Cortex of kidney (tissue), 1 donor: ENCODE measurements at places on chromosomes 1 and 21.

DNA sequence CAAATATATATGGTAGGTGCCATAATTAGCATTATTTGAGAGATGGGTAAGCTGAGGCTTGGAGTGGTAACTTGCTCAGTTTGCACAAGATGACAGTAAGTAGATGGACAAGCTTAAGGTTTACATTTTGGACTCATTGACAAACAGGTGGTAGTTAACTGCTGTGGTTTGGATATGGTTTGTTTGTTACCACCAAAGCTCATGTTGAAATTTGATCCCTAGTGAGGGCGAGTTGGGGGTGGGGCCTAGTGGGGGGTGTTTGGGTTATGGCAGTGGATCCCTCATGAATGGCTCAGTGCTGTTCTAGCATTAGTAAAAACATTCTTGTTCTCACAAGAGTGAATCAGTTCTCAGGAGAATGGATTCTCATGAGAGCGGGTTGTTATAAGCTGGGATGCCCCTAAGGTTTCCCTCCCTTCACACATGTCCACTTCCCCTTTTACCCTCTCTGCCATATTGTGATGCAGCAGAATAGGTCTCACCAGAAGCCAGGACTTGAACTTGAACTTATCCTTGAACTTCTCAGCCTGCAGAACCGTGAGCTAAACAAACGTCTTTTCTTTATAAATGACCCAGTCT is 6.6 kb upstream of the PRRX1 start:
- no peak for DNase-seq

GRCh38 chr21:28106370-28106890 is 886.2 kb downstream of the LTN1 start:
- no peak for DNase-seq

- DNase-seq = no peak
Observed at GRCh38 chr1:156559797-156560385, 12.5 kb downstream of the IQGAP3 start.

GRCh38 chr21:16583556-16583955 is 853.8 kb downstream of the USP25 start:
- DNase-seq = no peak

DNA sequence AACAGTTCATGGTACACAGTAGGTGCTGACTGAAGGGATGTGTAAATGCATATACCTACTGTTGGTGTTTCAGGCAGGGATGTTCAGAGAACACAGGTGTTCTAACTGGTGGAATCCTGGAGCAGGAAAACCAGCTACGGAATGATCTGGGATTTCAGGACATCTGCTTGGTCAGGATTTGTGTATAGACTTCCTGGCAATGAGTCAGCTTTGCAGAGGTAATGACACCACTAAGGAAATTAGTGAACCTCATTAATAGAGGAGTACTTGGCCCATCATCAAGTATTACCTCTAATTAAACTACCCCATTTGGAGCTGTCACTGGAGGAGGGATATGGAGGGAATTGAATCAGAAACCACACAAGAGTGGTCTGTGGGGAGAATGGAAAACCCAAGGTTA is 7.3 kb downstream of the MRPL37 start:
- DNase-seq = no peak

GRCh38 chr1:212302745-212303383 is 17.7 kb downstream of the PPP2R5A start:
- DNase-seq = no peak

- no peak for DNase-seq
Observed at GRCh38 chr1:227255086-227255732, 63.1 kb downstream of the CDC42BPA start.

- no peak for DNase-seq
Observed at GRCh38 chr1:109225711-109226445, 12.2 kb downstream of the SARS1 start.

DNA sequence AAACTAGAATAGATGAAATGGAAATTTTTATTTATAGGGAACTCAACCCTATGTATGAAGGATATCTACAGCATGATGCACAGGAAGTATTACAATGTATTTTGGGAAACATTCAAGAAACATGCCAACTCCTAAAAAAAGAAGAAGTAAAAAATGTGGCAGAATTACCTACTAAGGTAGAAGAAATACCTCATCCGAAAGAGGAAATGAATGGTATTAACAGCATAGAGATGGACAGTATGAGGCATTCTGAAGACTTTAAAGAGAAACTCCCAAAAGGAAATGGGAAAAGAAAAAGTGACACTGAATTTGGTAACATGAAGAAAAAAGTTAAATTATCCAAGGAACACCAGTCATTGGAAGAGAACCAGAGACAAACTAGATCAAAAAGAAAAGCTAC is 7.9 kb downstream of the USP1 start:
- no peak for DNase-seq

- DNase-seq = no peak
Observed at GRCh38 chr1:168897249-168897648, 168.2 kb upstream of the DPT start.

DNA sequence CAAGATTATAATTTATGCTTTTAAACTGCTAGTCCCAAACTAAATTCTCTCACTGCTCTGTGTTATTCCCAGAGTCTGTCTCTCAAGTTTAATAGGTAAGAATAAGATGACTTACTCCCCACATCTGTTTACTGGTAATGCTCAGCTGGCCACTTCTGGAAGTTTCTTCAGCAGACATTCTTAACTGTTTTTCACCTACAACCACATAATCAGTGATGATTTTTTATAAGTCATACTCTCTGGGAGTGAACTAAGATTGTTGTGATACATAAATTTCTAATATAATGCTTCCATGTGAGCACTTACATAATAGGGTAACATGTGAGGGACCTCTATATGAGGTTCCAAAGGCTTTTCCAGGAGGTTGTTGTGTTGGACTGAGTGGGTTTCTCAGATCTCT is 8.7 kb downstream of the SLAMF7 start:
- DNase-seq = no peak

DNA sequence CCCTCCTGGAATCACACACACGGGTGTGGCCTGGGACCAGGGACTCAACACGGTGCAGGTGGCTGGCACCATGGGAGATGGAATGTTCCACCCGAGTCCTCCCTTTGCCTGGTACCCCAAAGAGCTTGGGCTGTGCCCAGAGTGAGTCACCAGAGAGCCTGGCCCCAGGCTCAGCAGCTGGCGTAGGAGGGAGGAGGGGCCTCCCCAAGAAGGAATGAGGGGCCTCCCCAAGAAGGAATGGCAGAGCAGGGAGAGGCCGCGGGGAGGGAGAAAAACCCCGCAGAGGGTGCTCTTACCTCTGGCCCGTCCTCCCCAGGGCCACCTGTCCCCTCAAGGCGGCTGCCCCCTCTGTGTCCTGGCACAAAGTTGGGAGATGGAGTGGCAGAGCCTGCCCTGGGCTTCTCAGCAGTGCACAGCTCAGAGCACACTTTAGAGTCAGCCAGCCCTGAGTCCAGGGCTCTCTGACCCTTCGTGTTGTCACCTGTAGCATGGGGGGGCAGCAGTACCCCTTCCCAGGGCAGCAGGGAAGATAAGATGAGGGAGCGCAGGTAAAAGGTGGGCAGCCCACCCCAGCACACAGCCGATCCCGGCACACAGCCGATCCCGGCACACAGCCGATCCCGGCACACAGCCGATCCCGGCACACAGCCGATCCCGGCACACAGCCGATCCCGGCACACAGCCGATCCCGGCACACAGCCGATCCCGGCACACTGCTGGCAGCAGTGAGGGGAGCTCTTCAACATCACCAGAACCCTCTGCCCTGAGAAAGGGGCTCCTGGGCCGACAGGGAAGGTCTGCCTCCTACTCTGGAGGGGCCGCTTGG is 20.2 kb upstream of the KCNAB2 start:
- no peak for DNase-seq

- no peak for DNase-seq
Observed at GRCh38 chr1:102566182-102566581, 542.1 kb downstream of the COL11A1 start.

GRCh38 chr21:46069719-46070279 is 28.1 kb upstream of the COL6A2 start:
- no peak for DNase-seq

DNA sequence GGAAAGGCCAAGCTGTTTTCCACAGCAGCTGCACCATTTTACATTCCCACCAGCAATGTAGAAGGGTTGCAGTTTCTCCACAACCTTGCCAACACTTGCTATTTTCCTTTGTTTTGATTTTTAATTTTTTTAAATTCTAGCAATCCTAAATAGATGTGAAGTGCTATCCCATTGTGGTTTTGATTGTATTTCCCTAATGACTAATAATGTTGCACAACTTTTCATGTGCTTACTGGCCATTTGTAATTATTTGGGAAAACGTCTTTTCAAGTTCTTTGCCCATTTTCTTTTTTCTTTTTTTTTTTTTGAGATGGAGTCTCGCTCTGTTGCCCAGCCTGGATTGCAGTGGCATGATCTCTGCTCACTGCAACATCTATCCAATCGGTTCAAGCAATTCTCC is 53.9 kb downstream of the VCAM1 start:
- DNase-seq = no peak

- DNase-seq = no peak
Observed at GRCh38 chr21:27261676-27262075, 294.8 kb upstream of the ADAMTS5 start.

DNA sequence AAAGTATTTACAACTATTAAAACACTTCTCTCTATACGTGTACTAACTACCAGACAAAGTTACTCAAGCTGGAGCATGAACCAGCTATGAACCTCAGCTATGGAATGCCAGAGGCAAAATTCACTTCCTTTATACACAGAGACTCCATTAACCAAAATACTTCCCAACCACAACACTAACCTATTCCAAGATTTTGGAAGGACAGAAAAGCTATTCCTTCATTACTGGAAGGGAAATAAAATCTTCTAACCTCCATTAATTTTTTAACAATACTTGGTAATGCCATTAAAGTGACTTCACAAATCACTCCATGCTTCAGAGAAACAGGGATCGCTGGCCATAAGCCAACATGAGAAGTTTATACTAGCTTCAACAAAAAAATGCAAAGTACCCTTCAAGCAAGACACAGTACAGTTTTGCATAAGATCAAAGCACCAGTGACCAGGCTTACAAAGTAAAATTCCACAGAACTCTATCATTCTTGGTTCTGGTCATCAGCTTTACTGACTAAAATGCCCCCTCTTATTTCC is 58.0 kb downstream of the PUM1 start:
- DNase-seq = no peak

- no peak for DNase-seq
Observed at GRCh38 chr21:23853796-23854379, 1753.4 kb downstream of the MRPL39 start.

DNA sequence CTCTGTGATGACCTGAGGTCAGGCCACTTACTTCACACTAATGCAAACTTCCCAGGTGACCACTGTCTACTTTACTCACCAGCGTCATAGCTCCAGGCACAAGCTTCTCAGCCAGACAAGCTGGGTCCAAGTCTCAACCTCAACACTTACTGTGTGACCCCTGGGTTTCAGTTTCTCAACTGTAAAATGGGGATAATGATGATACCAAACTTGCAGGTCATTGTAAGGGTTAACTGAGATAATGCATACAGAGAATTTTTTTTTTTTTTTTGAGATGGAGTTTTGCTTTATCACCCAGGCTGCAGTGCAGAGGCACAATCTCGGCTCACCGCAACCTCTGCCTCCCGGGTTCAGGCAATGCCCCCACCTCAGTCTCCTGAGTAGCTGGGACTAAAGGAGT is 34.7 kb downstream of the AK2 start:
- DNase-seq = no peak

DNA sequence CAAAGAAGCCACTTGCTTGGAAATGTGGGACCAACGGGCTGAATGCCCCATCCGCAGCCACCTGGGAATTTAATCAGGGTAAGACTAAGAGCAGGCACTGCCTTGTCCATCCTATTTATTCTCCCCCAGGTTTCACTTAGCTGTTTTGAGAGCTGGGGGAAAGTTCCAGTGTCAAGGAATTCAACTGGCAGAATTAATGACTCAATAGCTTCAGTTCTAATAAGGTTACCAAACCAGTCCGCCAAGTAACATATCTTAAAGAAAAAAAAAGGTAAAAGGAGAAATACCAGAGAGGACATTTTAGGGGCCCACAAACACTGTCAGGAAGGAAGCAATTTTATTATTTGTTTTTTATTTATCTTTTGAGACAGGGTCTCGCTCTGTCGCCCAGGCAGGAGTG is 157.6 kb upstream of the SOD1 start:
- DNase-seq = no peak

DNA sequence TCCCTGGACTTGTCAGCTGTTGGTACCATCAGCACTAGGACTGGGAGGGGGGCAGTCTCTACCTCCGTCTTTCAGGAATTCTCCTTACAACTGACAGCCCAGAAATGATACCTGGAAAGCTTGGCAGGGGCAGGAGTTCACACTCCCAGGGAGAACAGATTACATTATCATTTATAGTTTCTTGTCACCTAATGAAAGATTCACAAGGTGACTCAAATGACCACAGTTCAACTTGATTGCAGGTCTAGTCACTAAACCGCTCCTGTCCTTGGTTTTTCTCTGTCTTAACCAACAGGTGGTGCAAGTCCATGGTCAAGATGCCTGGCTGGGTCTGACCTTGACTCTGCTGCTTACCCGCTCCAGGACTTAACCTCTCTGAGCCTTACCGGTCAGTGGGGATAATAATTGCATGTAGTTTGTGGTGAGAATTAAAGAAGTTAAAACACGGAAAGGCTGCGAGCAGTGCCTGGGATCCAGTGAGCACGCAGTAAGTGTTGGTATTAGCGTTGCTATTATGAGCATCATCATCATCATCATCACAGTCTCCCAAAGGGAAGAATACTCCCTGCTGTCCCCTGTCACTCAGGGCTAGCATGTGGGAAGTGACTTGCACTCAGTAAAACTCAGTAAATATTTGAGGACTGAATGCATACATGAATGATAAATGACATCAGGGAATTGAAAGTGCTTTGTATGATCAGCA is 125.3 kb upstream of the CD34 start:
- no peak for DNase-seq

DNA sequence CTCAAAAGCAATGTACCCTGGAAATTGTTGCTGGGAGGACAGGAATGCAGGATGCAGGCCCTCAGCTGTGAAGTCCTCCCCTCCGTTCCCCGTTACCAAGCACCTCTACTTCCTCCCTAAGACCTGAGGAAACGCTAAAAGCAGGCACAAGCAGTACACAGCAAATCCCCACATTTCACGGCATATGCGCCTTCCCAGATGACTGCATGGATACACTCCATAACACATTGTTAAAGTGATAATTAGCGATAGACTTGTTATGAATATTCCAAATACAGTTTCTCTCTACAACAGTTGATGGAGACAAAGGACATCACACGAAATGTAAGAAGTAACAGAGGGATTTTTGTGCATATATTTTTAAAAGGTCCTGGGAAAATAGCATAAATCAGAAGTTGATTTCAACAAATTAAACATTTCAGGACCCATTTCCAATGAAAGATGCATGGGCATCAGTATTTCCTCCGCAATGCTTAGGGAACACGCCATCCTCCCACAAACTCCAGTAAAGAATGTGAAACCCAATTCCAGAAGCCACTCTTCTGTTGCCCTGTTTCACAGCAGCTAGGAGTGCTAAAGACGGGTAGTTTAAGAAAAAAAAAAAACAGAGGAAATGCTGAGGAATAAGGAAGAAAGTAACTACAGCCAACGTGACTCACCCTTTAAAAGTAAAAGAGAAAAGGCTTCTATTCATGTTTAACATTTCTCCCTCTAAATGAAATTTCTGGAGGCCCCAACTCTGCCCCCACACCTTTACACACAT is 75.5 kb downstream of the HIVEP3 start:
- DNase-seq = no peak

- DNase-seq = no peak
Observed at GRCh38 chr1:230105245-230105753, 38.3 kb downstream of the GALNT2 start.

GRCh38 chr1:47031059-47031458 is 7.6 kb downstream of the CYP4X1 start:
- DNase-seq = no peak

GRCh38 chr1:226111098-226111882 is 48.8 kb downstream of the H3-3A start:
- DNase-seq = no peak
